ENCODE measurements at places on chromosomes 11 and 22.

DNA sequence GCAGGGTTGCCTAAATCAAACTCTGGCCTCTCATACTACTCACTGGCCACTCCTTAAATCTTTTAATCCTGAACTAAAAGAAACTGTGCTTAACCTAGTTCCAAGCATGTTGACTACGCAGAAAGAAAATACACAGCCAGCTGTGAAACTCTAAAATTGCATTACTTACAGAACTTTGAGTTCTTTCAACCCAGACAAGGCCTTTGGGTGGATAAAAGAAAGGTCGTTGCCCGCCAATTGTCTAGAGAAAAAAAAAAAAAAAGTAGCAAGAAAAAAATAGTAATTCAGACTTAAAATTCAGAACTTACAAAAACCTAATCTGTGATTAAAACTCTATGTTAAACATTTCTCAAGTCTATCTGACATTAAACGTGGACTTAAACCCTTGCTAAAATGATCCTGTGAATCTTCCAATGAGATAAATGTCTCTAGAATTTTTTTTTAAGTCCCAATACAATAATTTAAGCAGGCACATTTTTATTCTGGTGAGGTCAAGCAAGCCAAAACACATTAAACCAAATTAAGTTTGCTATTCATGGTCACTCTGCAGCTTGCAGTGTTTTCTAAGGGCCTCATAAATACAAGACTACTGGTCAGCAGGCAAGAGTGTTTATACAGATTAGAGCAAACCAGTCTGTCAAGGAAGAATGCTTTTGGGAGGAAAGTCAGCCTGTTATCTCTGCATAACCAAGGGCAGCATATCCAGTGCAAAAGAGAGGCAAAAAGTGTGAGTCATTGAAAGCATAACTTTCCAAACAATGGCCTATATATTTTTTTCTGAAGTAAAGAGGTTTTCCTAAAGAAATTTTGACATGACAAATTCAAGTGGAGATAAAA, 29.5 kb upstream of the CCDC34 start:
- DNase-seq, result no peak

GRCh38 chr11:1163911-1164735, 6.4 kb downstream of the MUC5AC start:
- no peak for DNase-seq

GRCh38 chr11:108727665-108728064, 62.8 kb downstream of the DDX10 start:
- no peak for DNase-seq

DNA sequence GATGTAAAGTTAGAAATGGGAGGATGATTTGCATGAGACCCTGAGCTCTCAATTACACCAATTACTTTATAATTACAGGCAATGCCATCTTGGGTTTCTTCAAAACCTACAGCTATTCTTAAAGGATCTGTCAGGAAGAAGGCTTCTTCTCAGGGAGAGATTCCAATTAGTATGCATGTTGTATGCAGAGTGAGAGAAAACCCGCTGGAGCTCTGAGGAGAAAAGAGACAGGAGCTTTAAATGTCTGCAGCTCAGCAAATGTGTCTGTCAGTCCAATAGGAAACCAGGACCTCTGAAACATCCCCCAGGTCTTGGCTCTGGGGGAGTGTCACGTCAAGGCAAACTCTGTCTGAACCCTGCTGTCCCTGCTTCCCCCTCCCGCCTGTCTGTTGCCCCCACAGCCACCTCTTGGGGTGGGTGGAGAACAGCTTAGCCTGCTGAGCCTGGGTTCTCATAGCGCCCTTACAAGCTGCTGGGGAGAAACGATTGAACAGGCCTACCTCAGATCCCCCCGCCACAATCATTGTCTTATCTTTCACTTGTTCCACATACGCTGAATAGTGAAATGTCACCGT, 140.2 kb downstream of the SPATA19 start:
- DNase-seq, result no peak

DNA sequence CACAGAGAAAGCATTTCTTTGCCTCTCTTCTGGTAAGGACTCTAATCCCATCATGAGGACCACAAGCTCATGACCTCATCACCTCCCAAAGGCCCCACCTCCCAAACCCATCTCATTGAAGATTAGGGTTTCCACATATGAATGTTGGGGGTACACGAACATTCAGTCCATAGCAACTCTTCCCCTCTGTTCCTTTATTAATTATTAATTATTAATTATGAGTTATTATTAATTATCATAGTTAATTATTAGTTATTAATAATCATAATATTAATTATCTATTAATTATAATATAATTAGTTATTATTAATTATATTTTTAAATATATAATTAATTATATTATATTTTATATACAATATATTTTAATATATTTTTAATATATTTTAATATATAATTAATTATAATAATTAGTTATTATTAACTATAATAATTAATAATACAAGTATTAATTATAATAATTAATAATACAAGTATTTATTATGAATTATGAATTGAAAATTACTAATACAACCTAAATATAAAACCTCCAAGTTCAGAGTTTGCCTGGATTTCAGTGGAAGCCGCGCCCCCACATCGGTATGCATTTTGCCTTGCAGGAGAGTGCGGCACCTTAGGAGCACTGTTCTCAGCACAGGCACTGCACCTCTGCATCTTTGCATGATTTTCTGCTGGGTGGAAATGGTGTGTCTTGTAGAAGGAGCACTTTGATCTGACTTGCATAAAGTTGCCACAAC, 128.0 kb upstream of the FGF3 start:
- no peak for DNase-seq

- DNase-seq, result no peak
These were observed 81.9 kb downstream of the PRR5L start for GRCh38 chr11:36377759-36378564.

DNA sequence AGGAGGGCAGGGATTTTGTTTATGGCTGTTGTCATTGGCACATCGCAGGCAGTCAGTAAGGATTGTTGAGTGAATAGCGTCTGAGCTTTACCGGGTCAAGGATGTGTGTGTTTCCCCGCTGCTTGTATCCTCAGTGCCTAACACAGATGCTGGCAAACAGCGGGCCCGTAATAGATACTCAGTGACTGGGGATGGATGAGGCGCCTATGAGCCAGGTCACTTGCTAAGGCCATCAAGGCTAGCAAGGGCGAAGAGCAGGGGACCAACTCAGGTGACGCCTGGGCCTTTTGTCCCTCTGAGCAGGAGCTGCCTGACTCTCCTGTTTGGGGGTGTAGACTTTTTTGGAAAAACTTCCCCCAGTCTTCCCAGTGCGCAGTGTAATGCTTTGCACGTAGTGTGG, 118.1 kb downstream of the HIPK3 start:
- no peak for DNase-seq

GRCh38 chr22:32805361-32805881, 3.9 kb downstream of the TIMP3 start:
- no peak for DNase-seq

GRCh38 chr11:122392508-122392907, 263.0 kb upstream of the UBASH3B start:
- DNase-seq, result no peak

- DNase-seq, result no peak
These were observed 79.4 kb downstream of the IGLL1 start for GRCh38 chr22:23500508-23501260.

DNA sequence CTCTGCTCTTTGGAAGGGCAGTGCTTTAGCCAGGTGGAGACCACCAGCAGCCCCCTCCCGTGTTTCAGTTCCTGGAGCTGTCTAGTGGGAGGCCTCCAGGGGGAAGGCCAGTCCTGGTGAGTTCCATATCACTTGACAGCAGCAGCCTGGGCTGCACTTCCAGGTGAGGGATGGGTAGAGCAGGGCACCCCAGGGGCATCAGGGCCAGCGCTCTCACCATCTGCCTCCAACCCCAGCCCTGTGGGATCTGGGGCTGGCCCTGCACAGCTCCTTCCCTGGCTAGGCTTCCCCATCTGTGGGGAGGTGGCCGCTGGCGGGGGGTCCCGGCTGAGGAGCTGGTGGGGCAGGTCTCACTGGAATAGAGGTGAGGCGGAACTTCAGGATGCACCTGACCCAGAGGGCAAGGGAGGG, 60.5 kb downstream of the MORC2 start:
- no peak for DNase-seq

DNA sequence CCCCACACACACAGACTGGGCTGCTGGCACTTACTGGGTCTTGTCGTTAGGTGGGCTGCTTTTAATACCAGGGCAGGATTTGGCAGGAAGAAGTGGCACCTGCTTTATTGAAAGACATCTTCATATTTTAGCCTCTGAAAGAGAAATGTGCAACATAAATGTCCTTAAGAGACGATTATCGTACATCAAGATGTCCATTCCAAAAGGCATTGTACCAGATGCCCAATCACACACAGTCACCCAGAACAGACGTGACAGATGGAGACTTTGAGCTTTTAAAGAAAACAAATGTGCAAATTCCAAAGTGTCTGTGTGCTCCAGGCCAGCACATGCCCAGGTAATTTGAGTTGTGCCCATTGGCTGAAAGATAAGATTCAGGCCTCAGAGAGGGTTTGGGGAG, 155.7 kb downstream of the RRAS2 start:
- DNase-seq, result no peak

DNA sequence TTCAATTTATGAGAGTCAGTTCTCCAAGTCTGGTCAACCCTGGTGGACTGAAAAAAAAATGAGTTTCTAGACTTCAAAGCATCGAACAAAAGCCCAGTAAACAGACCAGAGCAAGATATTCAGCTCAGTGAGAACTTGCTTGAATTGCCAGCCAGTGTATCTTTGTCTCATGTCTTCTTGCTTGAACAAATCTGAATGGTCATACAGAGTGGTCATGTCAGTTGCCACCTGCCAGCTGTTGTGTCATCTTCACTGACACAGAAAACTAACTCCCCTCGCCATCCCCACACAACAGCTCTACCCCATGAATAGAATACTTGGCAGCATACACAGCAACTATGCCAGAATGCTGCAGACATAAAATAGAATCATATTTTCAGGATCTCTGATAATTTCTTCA, 27.5 kb upstream of the CALCB start:
- no peak for DNase-seq

DNA sequence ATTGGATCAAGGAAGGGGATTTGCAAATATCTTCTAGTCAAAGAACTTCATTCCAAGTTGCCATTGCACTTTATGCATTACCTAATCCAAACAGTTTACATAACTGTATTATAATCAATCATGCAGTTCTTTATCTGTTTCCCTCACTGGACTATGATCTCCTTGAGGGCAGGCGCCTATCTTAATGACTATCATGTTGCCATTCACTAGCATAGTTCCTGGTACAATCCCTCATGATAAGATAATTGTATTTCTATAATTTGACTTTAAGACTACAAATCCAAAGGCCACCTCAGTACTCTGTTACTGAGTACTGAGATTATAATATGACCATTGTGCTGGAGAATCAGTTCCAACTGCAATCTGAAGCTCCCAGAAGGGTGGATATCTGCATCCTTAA, 278.7 kb upstream of the CCDC90B start:
- DNase-seq, result no peak

DNA sequence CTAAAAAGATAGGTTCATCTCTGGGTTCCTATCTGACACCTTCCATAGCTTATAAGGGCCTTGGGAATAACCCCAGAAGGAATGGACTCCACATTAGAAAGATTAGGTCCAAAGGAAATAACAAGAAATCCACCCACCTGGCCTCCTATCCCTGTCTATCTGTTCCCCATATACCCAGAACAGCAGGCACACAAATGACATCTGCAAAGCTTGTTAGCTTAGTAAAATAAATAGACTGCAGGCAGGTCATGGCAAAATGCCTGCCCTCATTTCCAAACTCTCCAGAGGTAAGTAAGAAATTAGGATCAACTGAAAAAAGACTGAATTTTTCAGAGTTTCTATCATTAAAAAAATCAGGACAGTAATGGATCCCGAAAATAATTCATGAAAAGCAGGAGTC, 489.5 kb downstream of the DLG2 start:
- DNase-seq, result no peak

DNA sequence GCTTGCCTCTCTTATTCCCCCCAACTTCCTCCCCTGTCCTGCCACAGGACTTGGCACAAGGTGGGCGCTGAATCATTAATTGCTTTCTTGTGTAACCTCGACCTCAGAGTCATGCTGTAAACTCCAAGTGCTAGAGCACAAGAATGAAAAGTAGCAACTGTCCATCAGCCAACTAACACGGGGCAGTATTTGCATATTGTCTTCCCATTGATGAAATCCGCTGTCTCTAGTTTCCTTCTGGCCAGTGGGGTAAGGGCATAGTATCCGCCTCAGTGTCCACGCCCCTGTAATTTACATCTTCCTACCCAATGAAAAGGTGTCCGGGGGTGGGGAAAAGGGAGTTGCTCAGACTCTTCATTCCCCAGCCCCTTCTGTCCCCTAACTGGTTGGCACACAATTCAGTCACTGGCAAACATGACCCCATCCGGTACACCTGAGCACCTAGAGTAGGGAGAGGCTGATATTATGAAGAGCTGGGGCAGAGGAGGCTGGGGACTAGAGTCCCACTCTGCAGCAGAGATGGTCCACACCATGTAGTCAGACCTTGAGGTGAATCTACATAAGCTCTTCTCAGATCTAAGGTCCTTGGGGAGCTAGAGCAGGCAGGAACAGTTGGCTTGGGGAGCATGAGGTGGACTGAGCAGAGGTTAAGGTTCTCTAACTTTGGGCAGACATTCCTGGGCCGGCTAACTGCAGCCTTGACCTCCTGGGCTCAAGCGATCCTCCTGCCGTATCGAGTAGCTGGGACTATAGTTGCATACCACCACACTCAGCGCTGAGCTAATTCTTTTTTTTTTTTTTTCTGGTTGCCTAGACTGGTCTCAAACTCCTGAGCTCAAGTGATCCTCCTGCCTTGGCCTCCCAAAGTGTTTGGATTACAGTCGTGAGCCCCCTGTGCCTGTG, 6.8 kb upstream of the GGA1 start:
- no peak for DNase-seq

DNA sequence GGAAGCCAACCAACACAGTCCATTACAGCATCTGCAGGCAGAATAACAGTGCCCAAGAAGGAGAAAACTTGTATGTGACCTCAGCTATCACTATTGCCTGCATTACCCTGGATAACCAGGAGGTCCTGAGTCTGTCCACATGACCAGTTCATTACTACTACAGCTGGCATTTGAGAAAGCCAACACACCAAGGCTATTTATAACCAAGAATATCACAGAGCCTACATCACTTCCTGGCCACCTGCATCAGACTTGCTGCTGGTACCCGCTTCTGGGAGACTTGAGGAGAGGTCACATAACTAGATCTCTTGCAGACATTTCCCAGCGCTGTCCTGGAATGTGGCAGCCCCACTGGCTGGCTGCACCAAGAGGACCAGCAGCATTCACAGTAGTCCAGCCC, 11.1 kb upstream of the OR56B4 start:
- DNase-seq, result no peak

GRCh38 chr22:44103735-44104480, 76.8 kb upstream of the PARVG start:
- no peak for DNase-seq

DNA sequence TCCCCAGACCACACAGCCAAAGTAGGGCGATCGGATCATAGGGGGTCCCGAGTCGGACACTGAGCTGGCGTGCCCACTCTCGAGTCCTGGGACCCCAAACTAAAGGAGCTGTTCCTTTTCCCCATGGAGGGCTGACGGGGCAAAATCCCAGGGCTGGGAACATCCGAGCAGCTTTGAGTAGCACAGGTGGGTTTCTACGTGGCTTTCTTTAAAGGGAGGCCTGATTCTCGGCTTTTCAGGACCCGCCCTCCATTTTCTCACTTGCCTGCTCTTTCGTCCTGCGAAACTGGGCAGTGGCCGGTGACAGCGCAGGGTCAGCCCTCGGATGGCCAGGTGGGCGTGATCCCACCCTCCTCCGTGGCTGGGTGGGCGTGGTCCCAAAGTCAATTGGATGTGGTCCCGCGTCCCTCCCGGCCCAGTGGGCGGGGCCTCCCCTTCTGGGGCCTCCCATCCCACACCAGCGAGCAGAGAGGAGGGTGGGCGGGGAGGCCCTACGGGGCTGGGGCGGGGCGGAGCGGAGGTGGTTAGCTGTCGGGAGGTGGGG, 17.5 kb upstream of the TXNRD2 start:
- no peak for DNase-seq
